ENCODE measurements at places on chromosomes 5 and 9. TPM values are rescaled to one million over a fixed set of nuclear protein-coding genes. Genes with fewer than 3 reads are reported as not detected.

- no peak for DNase-seq
- no peak overlapping the region for H3K27ac ChIP-seq
- no peaks in the 10 kb centered on the region for H3K36me3 ChIP-seq
- no peak overlapping the region for H3K4me3 ChIP-seq
Measured at GRCh38 chr5:6253281-6253680, 125.1 kb downstream of the MED10 start.

GRCh38 chr9:93562157-93562556, 14.2 kb upstream of the PHF2 start:
- H3K36me3 ChIP-seq: peaks cover 14% of the 10 kb centered on the region
- no peak for DNase-seq
- H3K27ac ChIP-seq: no peak overlapping the region
- H3K4me1 ChIP-seq: peaks cover 7% of the 10 kb centered on the region
- H3K27me3 ChIP-seq: no peaks in the 10 kb centered on the region
- no peak overlapping the region for H3K4me3 ChIP-seq

DNA sequence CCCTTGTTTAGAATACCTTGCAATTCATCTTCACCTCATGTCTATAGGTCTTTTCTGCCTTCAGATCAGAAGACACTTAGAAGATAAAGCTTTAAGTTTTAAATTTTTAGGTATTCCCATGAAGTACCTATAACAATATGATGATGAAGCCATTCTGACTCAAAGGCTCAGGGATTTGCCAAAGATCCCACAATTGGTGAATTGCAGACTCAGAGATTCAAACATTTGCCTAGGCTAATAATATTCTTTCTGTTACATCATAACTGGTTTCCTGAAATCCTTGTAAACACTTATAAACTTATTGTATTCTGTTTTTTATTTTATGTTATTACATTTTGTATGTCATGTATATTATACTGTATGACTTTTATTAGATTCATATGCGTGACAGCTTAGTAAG, 62.8 kb upstream of the ZFAND5 start:
- no peak overlapping the region for H3K4me3 ChIP-seq
- peaks cover 2% of the 10 kb centered on the region for H3K27me3 ChIP-seq
- no peaks in the 10 kb centered on the region for H3K4me1 ChIP-seq
- DNase-seq: no peak
- no peak overlapping the region for H3K27ac ChIP-seq
- H3K36me3 ChIP-seq: no peaks in the 10 kb centered on the region

DNA sequence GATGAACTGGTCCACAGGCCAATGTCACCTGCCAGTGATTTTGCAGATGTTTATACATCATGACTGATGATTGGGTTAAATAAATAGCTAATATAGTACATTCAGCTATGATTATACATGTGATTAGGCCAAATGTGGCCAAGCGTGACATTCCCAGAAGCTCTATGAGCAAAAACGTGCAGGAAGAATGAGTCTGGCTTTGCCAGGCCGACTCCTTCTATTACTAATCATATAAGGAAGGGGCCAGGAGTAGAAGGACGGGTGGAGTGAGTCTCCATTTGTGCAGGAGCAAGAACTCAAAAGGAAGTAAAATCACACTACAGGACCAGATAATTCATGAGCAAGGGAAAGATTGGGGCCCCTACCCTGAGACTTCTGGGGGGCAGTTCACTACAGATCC, 178.2 kb downstream of the ROR2 start:
- no peaks in the 10 kb centered on the region for H3K4me1 ChIP-seq
- H3K36me3 ChIP-seq: no peaks in the 10 kb centered on the region
- DNase-seq: no peak
- no peak overlapping the region for H3K4me3 ChIP-seq

GRCh38 chr5:38009749-38010358, 170.0 kb upstream of the GDNF start:
- DNase-seq: no peak
- H3K4me1 ChIP-seq: no peaks in the 10 kb centered on the region
- no peaks in the 10 kb centered on the region for H3K36me3 ChIP-seq
- no peaks in the 10 kb centered on the region for H3K27me3 ChIP-seq
- H3K4me3 ChIP-seq: no peak overlapping the region
- H3K27ac ChIP-seq: no peak overlapping the region

DNA sequence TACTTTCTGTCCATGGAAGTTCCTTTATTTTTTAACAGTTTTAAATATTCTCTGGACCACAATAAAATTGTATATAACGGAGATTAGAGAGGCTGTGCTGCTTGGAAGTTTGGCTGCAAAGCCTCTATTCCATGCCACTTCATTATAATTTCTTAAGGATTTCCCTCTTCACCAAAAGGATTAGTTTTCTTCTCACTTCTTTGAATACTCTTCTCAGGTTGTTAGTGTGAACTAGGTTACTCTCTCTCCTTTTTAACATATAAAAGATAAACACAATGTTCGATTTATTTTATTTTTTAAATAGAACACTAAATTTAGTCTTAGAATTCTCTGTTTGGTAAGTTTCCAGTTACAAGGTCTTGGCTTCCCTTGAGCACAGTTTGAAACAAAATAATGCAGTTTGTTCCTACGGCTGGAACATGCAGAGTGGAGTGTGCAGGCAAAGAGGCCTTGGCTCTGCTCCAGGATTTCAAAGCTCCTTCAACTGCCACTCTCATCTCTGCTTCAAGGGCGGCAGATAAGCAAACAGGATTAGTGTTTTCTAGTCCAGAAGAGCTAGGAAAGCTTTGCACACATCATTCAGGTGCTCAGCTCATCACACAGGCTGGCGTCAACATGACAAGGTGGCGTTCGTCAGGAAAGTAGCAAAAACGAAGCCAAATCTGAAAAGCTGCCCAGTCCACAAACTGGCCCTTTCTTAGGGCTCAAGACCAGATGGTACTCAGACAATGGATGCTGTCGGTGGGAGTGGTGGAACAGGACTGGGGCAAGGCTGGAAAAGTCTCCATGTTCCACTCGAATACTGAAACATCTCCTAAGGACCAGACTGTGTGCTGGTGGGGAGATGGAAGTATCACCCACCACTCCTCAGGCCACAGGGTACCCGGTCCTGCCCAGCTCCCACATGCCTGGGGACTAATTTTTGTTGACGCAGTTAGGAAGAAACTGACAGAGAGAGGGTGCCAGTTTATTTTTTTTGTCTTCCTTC, 286.6 kb downstream of the CRB2 start:
- no peak for DNase-seq
- peaks cover 33% of the 10 kb centered on the region for H3K27me3 ChIP-seq
- peaks cover 13% of the 10 kb centered on the region for H3K36me3 ChIP-seq
- peaks cover 33% of the 10 kb centered on the region for H3K4me1 ChIP-seq

The RASEF gene
- not detected for total RNA-seq

- peaks cover 52% of the 10 kb centered on the region for H3K36me3 ChIP-seq
- peak; percentile 70 for DNase-seq
- H3K27ac ChIP-seq: peak overlapping the region; percentile 99
- no peaks in the 10 kb centered on the region for H3K27me3 ChIP-seq
- peaks cover 84% of the 10 kb centered on the region for H3K4me1 ChIP-seq
- H3K4me3 ChIP-seq: peak overlapping the region; percentile 66
Measured at GRCh38 chr5:132457371-132458225, 33.0 kb downstream of the IRF1 start.

DNA sequence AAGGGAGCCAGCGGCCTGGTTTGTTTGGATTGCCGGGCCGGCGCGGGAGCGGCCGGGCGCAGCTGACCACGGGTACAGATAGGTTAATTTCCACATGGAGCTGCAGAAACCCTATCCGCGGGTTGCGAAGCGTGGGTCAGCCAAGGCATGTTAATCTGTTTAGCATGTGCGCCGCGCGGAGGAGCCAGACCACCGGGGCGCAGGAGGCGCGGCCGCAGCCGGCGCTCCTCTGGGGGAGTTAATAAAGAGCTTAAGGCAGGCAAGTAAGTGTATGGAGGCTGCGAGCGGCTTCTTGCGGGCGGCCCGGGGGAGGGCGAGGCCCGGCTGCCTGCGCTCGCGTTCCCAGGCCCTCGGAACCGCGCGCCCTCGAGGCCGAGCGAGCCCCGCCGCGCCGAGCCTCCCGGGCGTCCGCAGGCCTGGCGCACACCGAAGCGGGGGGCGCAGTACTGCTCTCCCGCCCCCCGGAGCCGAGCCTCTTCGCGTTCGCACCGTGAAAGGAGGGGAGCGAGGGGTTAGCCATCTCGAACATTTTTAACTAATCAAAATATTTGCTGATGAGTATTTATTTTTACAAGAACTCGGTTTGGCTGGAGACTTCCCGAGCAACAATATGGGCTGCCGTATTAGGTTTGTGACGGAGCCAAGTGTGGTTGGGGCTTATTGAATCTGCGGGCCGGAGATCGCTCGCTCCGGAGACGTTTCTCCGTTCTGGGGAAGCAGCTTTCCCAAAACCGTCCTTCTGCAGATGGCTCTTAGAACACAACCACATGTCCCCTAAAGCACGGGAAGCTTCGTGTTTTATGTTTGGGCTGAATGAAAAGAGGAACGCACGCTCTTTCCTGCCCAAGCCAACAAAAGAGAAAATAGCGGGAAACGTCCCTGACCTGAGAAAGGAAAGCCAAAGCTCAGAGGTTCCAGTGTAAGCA, 28.8 kb downstream of the FOXD1 start:
- H3K4me3 ChIP-seq: no peak overlapping the region
- H3K36me3 ChIP-seq: no peaks in the 10 kb centered on the region
- H3K27ac ChIP-seq: no peak overlapping the region
- peaks cover 1% of the 10 kb centered on the region for H3K4me1 ChIP-seq
- peaks cover 85% of the 10 kb centered on the region for H3K27me3 ChIP-seq

The ZDHHC11B gene
- 2.4 TPM for total RNA-seq

DNA sequence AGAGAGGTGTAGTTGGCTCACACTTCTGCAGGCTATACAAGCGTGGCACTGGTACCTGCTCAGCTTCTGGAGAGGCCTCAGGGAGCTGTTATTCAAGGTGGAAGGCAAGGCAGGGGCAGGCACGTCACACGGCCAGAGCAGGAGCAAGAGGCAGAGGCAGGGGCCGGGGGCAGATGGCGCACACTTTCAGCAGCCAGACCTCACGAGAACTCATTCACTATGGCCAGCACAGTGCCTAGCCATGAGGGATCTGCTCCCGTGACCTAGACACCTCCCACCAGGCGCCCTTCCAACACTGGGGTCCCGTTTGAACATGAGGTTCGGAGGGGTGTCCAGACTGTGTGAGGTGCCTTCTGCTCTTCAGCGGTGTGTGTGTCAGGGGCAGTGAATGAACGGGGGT, 71.0 kb upstream of the FCN1 start:
- no peaks in the 10 kb centered on the region for H3K36me3 ChIP-seq
- DNase-seq: no peak
- no peaks in the 10 kb centered on the region for H3K27me3 ChIP-seq
- no peak overlapping the region for H3K4me3 ChIP-seq
- no peaks in the 10 kb centered on the region for H3K4me1 ChIP-seq
- H3K27ac ChIP-seq: no peak overlapping the region

GRCh38 chr9:129221233-129221632, 43.2 kb upstream of the IER5L start:
- peaks cover 36% of the 10 kb centered on the region for H3K4me1 ChIP-seq
- no peaks in the 10 kb centered on the region for H3K27me3 ChIP-seq
- H3K4me3 ChIP-seq: peak overlapping the region; percentile 74
- H3K36me3 ChIP-seq: no peaks in the 10 kb centered on the region
- DNase-seq: peak; percentile 54

The ACTBL2 gene
- total RNA-seq: not detected

- H3K36me3 ChIP-seq: no peaks in the 10 kb centered on the region
- H3K4me3 ChIP-seq: no peak overlapping the region
- no peak overlapping the region for H3K27ac ChIP-seq
- H3K4me1 ChIP-seq: no peaks in the 10 kb centered on the region
- no peak for DNase-seq
Measured at GRCh38 chr5:170482511-170482910, 21.3 kb upstream of the KCNIP1 start.

The SPATA31D4 gene
- not detected for total RNA-seq

DNA sequence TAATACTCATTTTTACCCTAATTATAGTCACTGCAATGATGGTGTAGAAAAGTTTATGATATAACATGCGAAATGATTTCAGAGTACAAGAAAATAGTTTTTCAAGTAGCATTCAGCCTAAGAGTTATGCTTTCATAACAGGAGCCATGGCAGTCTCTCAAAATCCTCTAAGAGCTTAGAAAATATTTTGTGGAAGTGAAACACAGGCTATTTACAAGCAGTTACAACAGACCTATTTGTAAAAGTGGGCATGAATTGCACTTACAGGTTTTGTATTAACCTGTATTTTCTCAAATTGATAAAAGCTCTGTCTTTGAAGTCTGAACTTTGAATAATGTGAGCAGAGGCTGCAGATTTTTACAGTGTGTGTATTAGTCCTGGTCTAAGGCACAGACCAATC, 523.3 kb downstream of the LRRC70 start:
- H3K4me3 ChIP-seq: no peak overlapping the region
- H3K36me3 ChIP-seq: no peaks in the 10 kb centered on the region
- no peaks in the 10 kb centered on the region for H3K27me3 ChIP-seq
- H3K27ac ChIP-seq: no peak overlapping the region
- H3K4me1 ChIP-seq: no peaks in the 10 kb centered on the region

GRCh38 chr5:119355244-119355638, 578 bp upstream of the TNFAIP8 start:
- H3K27ac ChIP-seq: peak overlapping the region; percentile 81
- no peaks in the 10 kb centered on the region for H3K27me3 ChIP-seq
- H3K4me3 ChIP-seq: peak overlapping the region; percentile 90
- H3K4me1 ChIP-seq: peaks cover 78% of the 10 kb centered on the region

- peaks cover 2% of the 10 kb centered on the region for H3K27me3 ChIP-seq
- DNase-seq: no peak
- no peaks in the 10 kb centered on the region for H3K36me3 ChIP-seq
- no peak overlapping the region for H3K27ac ChIP-seq
- no peak overlapping the region for H3K4me3 ChIP-seq
Measured at GRCh38 chr5:170149206-170149515, 43.5 kb downstream of the FOXI1 start.

The SLC46A2 gene
- total RNA-seq: not detected

- H3K36me3 ChIP-seq: peaks cover 8% of the 10 kb centered on the region
- H3K4me1 ChIP-seq: peaks cover 28% of the 10 kb centered on the region
- no peak overlapping the region for H3K4me3 ChIP-seq
- DNase-seq: no peak
- no peak overlapping the region for H3K27ac ChIP-seq
Measured at GRCh38 chr5:154213592-154213991, 23.1 kb downstream of the GALNT10 start.

GRCh38 chr9:113589407-113589806, 125.9 kb downstream of the RGS3 start:
- no peaks in the 10 kb centered on the region for H3K27me3 ChIP-seq
- DNase-seq: no peak
- H3K4me1 ChIP-seq: peaks cover 44% of the 10 kb centered on the region
- H3K4me3 ChIP-seq: peak overlapping the region; percentile 33
- peak overlapping the region; percentile 73 for H3K27ac ChIP-seq
- H3K36me3 ChIP-seq: peaks cover 23% of the 10 kb centered on the region

The RLN1 gene
- 2.9 TPM for total RNA-seq

The INSL4 gene
- total RNA-seq: not detected

DNA sequence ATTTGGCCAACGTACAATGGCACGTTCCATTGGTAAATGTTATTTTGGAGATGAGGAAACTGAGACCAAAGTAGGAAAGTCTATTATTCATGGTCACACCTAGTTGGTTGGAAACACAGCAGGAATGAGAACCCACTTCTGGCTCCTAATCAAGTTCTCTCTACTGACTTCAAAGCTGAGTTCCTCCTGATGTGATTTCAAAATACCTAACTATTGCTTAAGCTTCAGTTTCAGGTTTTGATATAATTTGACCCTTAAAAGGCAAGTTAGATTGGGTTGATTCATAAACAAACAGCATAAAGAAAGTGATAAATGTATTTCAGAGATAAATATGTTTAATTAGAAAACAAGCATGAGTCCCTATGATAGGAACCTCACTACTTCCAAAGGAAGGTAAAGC, 312.5 kb downstream of the PARP8 start:
- DNase-seq: no peak
- H3K4me3 ChIP-seq: no peak overlapping the region
- H3K36me3 ChIP-seq: no peaks in the 10 kb centered on the region
